ENCODE measurements at places on chromosomes 12 and 14.

- DNase-seq, result peak; percentile 61
Observed at GRCh38 chr14:34554540-34555250, 15.2 kb upstream of the EAPP start.

GRCh38 chr12:93415723-93416464 is 25.9 kb downstream of the UBE2N start:
- DNase-seq, result no peak

- DNase-seq, result no peak
Observed at GRCh38 chr14:37241198-37241597, 43.5 kb downstream of the MIPOL1 start.

DNA sequence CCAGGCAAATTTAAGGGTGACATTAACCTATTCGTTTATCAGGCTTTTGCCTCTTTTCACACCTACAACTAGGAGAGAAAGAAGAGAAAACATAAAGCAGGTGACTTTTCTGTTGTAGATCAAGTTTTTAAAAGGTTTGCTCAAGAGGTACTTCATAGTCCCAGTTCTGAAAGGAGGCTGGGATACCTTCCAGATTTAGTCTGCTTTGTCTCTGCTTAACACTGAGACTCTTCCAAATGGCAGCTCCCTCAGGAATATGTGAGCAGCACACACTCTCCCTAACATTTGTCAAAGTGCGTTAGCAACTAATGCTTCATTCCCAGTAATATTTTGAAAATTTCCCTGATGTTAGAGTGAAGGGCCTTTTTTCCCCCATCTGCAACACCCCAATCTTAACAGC is 133.7 kb upstream of the RASSF8 start:
- no peak for DNase-seq

DNA sequence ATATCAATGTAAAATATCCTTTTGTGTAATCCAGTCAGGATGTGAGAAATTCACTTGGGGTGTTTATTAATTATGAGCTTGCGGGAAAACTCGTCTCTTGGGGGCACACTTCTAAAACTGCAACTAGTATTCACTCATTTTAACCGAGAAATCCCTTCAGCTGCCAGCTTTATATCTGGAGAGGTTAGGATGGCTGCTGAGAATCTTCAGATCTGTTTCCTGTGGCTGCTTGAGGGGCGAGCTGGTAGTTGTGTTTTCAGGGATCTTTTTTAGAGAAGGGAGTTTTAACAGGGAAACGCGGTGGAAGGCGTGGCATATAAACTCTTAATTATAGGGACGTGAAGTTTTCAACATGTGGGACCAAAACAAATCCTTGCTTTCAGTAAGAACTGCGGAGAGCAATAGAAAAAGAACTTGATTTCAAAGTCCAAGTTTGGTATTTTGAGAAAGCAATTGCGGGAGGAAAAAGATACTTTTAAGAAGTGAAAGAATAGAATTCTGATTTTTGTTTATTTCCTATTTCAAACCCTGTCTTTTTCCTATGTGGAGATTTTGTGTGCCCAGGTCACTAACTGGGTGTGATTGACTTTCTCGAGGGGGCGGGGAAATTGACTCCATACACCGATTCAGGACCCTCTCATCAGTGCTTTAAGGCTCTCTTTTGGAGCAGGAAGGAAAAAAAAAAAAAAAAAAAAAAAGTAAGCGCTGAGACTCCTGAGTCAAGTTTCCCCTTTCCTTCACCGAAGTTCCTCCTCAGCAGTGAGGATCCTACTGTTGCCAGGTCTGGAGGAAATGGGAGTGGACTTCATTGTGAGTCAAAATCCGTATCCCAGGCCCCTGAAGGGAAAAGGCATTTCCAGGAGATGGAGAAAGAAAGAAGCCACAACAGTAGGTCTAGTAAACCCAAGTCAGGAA is 1.1 kb downstream of the PPFIBP1 start:
- no peak for DNase-seq

GRCh38 chr14:104082807-104083206 is 2.7 kb upstream of the ASPG start:
- no peak for DNase-seq

DNA sequence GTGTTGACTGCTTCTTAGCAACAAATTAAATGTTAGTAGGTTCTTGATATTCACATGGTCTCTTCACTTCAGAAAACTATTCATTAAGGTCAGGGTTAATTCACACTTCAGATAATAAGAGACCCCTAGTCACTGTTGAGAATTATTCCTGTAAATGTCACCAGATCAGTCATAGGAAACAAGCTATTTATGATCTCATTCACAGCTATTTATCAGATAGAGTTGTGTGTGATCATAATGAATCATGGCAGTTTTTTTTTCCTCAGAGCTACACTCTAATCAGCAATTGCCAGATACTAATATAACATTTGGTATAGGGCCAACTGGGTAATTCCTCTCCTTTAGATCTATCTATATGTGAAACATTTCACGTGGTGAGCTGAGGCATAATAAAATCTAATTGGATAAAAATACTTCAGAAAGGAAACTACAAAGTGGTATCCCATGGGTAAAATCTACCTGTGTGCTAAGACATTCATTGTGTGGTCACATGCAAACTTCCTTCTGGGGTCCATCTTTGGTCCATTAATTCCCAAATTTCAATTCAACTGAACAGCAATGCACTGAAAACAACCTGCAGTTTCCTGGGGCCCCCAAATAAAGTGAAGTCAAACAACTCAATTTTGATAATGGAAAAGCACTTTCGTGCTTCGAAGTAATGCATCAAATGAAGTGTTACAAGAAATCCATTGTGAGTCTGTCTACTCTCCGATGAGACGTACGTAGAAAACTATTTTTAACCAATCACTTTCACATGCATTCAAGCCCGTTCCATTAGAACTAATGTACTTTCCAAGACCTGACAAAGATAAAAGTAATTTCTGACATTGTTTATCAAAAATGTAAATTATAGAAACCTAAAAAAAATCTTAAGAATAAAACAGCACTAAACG is 197.0 kb downstream of the ACSS3 start:
- DNase-seq, result no peak

- no peak for DNase-seq
Observed at GRCh38 chr12:121494093-121494787, 86.6 kb downstream of the KDM2B start.

- DNase-seq, result no peak
Observed at GRCh38 chr12:98471085-98471484, 44.3 kb upstream of the TMPO start.

DNA sequence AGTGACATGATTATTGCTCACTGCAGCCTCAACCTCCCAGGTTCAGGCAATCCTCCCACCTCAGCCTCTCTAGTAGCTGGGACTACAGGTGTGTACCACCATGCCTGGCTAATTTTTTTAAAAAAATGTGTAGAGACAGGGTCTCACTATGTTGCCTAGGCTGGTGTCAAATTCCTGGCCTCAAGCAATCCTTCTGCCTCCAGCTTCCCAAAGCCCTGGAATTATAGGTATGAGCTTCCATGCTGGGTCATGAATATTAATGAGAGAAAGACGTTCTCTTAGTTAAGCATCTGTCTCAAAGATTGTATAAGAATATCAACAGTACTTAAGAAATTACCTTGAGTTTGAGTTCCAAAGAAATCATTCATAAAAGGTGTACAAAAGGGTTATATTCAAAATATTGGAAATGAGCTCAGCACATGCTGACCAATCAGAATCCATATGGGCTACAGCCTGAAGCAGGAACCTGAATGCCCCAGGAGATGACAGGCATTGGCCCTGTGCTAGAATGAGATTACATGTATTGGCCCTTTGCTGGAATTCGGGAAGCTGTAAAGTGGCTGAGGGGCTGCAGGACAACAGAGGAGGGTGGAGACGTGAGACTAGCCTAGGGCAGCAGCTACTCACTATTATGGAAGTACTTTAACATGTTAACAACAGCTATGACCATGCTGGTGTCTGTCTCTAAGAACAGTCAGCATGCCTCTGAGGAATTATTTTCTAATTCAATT is 157.0 kb upstream of the CPNE8 start:
- DNase-seq, result no peak

- no peak for DNase-seq
Observed at GRCh38 chr14:93655078-93655750, 133.1 kb downstream of the PRIMA1 start.

GRCh38 chr12:91640021-91640420 is 457.4 kb upstream of the DCN start:
- DNase-seq, result no peak
